ENCODE measurements at places on chromosomes 13 and 19. TPM values are rescaled to one million over a fixed set of nuclear protein-coding genes. Genes with fewer than 3 reads are reported as not detected.

The ATP4A gene
- not detected for total RNA-seq

The CYP4F2 gene
- total RNA-seq: not detected

The RFXAP gene
- total RNA-seq: 13.9 TPM

The COG6 gene
- 47.3 TPM for total RNA-seq

DNA sequence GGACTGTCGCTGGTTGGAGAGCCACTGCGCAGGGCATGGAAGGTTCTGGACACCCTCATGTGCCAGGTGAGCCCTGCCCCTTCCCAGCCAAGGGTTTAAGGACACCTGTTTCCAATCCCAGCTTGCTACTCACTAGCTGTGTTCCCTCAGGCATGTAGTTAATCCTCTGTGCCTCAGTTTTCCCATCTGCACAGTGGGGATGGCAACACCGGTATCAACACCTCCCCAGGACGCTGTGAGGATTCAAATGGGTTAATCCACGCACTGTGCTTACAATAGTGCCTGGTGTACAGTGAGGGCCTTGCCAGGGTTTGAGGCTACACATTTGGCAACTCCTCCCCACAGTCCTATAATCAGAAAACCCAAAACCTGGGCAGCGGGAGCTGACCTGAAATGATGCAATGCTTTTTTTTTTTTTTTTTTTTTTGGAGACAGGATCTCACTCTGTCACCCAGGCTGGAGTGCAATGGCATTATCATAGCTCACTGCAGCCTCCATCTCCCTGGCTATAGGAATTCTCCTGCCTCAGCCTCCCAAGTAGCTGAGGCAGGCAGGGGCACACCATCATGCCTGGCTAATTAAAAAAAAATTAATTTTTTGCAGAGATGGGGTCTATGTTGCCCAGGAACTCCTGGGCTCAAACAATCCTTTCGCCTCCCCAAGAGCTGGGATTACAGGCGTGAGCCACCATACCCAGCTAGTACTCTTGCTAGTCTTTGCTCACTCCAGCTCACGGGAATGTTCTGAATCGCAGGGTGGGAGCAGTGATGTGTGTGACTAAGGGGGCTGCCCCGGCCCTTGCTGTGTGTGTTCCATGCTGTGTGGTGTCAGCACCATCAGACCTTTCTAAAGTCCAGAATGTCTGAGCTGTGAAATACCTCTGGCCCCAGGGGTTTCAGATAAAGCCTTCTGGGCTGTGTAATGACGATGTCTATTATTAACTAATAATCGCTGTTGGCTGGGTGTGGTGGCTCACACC is 2.3 kb downstream of the ACP4 start:
- ATAC-seq: no peak

DNA sequence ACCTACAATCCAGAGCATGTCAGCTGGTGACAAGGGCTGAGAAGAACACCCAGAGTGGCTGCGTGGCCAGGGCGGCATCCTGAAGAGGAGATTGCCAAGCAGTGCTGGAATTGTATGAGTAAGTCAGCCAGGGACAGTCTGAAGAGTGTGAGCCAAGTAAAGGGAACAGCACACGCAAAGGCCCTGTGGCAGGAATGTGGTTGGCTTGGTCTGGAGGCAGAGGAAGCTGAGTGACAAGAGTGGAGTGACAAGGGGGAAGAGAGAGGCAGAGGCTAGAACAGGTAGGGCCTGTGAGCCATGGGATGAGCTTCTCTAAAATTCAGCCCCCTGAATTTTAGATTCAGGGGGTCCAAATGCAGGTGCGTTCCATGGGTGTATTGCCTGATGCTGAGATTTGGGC is 53.7 kb upstream of the UQCRFS1 start:
- ATAC-seq: no peak

- ATAC-seq: no peak
These were observed 28.9 kb downstream of the ARL11 start for GRCh38 chr13:49657241-49657641.

DNA sequence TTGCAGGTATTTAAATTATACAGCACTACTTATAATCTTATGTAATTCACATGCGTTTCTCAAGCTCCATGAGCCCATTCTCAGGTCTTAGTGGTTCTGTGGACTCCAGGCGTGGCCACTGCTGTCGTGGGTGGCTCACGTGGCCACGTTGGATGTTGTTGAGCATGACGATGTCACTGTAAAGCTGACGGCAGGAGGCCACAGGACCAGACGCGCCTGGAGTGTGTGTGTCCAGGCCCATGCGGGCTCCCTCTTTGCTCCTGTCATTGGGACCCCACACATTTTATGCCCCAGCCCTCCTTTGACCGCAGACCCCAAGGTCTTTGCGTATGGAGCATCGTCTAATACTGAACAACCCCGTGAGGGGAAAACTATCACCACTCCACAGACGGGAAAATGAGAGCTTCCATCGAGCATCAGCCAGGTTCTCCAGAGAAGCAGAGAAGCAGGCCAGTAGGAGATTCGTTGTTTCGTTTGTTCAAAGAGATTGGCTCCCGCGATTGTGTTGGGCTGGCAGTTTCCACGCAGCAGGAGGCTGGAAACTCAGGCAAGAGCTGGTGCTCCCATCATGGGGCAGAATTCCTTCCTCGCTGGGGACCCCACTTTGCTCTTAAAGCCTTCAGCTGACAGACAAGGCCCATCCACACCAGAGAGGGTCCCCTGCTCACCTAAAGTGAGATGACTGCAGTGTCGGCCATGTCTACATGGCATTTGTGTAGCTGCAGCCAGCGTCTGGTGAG is 129.3 kb upstream of the SPACA7 start:
- no peak for ATAC-seq

DNA sequence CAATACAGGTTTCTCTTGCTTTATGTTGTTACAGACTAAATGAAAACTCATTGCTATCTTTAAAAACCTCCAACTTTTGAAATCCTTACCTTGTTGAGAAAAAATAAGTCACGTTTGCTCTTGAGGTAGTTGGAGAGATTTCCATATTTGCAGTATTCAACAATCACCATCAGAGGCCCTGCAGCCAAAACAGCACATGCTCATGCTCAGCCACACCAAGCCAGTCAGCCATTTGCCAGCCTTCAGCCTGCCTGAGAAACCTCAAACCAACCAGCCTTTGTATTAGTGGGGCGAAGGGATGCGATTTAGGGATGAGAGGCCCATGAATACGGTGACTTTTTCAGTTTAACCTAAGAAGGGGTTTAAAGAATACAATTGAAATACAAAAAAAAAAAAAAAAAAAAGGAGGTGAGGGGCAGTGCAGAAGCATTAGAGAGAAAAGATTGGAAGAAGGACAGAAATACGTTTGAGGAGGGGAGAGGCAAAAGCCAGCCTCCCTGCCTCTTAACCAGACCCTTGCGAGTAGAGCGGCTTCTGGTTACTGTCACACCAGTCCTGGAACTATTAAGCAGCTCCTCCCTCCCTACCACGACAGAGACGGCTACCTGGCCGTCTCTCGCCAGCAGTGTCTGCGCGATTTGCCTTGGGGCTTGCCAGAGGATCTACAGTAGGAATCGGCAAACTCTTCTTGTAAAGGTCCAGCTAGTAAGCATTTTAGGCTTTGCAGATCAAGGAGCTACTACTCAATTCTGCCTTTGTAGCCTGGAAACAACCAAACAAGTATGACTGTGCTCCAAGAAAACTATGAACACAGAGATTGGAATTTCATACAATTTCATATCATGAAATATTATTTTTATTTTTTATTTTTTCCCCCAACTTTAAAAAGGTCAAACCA is 167.3 kb downstream of the FLT1 start:
- no peak for ATAC-seq

GRCh38 chr19:10339380-10339960 is at the start of gene ICAM3:
Gene ICAM3 (minus strand): TSS chr19:10339624. CDS start chr19:10339614, 10 bp downstream.
- ATAC-seq: peak; percentile 97

GRCh38 chr19:16898361-16899015 is 9.7 kb downstream of the F2RL3 start:
- ATAC-seq: no peak

All from activated T-helper 17 cell treated with anti-CD3 and anti-CD28 coated beads, Interleukin-2, amount 50 U/mL, for 72 hours (primary cell).